ENCODE measurements at places on chromosomes 7 and 10.

DNA sequence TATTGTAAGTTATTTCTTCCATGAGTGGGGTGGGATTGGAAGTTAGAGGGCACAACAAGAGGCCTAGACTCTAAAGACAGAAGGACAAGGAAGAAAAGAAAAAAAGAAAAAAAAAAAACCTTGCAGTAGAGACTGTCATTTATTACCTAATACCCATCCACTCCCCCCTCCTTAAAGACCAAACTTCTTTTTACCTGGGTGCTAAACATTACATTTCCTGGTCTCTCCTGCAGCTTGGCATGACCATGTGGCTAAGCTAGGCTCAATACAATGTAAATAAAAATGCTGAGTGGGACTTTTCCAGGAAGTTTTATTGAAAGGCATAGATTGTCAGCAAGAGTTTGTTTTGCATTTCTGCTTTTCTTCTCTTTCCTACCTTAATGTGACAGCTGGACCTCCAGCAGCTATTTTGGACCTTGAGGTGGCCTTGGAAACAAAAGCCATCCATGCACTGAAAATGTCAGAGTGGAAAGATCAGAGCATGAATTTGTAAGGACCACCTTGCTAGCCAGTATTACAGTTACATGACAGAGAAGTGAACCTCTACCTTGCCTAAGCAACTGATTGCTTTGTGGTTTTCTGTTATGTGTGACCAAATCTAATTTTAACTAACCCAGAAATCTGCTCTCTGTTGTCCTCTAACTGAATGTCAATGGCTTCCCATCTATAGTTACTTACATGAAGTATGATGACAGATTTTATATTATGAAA, 81.3 kb upstream of the SFMBT2 start:
- no peak for DNase-seq

GRCh38 chr10:93598157-93598556, 2.9 kb downstream of the RBP4 start:
- no peak for DNase-seq

- no peak for DNase-seq
Observed at GRCh38 chr7:47228386-47229014, 353.4 kb downstream of the TNS3 start.

DNA sequence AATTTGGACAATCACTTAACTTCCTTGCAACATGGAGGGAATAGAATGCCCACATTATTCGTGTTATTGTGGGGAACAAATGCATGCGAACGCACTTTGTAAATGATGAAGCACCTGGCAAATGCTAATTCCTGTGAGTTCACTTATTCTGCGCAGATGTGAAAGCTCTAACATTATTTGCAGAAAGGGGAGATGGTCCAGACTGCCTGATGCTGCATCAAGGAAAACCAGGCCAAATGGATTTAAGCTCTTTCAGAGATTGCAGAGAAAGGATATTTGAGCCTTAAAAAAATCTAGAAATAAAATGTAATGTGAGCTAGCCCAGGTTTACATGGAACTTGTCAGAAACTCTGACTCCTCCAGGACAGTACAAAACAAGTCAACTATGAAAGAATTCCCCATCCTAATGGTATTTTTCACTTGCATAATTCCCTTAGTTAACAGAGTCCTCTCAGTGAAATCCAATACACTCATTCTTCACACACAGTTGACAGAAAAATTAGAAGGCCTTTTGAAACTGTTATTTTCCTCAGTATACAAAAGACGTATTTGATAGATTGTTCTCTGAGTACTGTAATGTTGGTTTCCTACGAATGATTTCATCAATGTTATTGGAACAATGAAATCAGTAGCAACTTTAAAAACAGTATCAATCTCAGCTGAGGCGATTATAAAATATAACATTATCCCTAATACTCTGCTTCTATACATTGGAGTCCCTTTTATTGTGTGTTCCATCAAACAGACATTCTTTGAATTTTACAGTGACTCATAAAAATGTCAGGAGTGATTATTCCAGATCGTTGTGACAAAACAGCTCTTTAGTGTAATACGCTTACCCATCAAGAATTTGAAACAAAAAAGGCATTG, 136.3 kb upstream of the ANK3 start:
- no peak for DNase-seq

GRCh38 chr7:108452707-108453106, 3.5 kb downstream of the NRCAM start:
- no peak for DNase-seq

All from NCI-H2081 treated with DMSO at 0.1 percent for 48 hours (cell line).